ENCODE measurements at places on chromosomes 2 and 18.

GRCh38 chr2:189654641-189655040 lies 6.6 kb upstream of the ASNSD1 start:
- DNase-seq, result no peak

DNA sequence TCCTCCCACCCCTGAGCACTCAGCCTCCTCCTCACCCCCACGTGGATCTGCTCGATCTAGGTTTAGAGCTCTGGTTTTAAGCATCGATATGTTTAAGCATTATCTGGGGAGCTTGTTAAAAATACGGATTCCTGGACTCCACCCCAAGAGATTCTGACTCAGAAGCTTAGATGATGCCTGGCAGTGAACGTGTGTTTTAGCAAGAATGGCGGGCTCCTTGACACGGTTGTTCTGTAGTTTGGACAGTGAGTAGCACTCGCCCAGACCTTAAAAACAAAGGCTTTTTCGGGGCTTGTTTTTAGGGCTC lies 47.3 kb downstream of the LDLRAD4 start:
- no peak for DNase-seq

DNA sequence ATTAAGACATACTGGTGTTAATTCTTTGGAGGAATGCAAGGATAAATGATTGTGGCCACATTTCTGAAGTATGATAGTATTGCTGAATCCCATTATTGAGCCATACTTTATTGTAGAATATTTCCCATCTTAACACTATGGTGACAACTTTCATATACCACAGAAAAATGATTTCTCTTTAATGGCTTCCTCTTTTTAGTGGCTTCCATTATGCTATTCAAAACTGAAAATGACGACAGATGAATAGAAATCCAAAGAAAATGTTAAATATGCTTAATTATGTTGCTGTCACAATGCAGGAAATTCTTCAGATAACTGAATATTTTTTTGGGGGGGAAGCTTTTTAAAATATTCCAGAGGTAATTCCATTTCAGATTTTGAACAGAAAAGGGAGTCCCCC lies 88.9 kb upstream of the TMEM200C start:
- DNase-seq, result no peak

DNA sequence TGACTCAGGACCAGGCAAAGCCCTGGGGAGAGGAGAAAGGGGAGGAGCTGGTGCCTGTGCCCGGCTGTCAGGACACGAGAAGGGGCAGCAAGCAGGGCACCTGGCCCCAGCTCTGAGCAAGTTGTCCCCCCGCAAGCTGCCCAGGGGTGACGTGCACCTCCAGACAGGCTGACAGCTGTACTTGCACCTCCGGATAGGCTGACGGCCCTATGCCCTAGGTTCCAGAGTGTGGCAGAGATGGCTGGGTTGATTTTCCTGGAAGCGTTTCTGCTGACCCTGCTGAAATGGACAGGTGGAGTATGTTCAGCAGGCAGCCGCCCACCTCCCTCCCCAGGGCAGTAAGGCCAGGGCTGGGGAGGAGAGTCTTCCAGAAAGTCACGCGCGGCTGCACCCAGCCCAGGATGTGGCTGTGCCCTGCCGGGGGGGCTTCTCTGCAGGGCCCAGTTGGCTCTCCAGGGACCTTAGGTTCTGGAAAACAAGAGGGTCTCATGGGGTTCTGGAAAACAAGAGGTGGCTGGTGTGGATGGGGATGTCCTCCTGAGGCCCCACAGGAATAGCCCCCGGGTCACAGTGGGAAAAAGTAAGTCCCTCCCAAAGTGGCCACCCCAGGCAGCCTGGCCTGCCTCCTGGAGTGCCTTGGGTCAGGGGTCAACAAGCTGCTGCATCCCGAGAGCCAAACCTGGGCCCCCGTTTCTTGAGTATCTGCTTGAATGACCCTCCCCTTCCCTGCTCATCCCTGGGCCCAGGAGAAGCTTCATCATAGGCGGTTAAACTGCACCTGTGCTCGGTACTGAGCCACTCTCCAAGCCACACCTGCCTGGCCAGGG lies 71.4 kb upstream of the OTOS start:
- DNase-seq, result no peak

GRCh38 chr18:68735483-68736343 lies 20.8 kb upstream of the TMX3 start:
- DNase-seq, result peak; percentile 29

GRCh38 chr18:79387615-79388014 lies 8.1 kb upstream of the NFATC1 start:
- no peak for DNase-seq

DNA sequence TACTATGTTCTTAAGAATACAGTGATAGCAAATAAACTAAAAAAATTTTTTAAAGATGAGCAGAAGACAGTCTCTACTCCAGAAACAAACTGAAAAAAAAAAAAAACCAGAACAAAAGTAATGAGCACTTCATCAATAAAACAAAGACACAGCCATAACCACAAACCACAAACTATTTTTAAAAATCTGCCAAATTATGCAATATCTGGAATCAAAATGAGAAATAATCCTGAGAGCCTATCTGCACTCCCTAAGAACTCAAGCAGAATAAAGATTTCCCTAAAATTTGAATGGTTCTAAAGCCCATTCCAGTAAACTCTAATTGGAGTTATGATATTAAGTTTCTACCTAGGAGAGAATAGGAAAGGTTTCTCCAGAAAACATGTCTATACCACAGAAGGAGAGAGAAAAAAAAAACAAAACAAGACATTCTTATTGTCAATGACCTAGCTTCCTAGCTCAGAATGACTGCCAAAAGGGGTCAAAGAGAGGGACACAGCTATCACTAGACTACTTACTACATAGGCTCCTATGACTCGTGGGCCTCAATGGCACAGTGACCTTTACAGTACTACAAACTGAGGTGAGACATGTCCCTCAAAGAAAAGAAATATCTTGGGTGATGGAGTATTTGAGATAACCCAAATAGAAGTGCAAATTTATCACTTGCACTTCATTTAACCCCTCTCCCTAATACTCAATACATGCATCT lies 262.8 kb downstream of the ZEB2 start:
- DNase-seq, result peak; percentile 16

- DNase-seq, result no peak
These were observed 1.9 kb downstream of the REV1 start for GRCh38 chr2:99487906-99488305.

- DNase-seq, result no peak
These were observed 997 bp downstream of the BOK start for GRCh38 chr2:241559323-241560161.

Measured in skeletal muscle cell (primary cell).